ENCODE measurements at places on chromosomes 11 and 22.
A peak's percentile ranks its signal among the peaks of the same experiment; 100 is the strongest.

DNA sequence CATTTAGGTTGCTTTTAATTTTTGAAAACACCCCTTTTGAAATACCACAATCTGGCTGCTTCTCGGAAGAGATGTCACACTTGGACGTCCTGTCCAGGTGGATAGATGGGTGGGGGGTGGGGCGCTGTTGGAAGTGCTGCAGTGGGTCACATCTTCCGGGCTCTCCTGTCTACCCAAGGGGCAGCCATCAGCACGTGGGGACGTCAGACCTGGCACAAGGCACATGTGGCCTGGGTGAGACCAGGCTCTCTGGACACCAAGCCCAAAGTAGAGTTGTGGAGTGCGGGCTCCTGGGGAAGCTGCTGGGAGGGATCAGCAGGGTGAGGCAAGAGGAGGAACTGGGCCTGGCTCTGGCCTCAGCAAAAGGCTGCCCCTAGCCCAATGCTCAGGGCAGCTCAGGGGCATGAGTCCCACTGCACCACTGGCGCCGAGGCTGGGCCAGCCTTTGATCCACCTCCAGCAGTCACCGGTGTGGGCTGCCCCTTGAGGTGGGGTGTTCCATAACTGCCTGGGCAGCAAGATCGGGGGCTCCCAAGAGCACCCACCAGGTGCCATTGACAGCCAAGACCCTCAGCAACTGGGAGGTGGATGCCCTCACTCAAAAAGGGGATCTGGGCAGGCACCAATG lies 68.6 kb upstream of the CCND1 start:
- no peak for DNase-seq

DNA sequence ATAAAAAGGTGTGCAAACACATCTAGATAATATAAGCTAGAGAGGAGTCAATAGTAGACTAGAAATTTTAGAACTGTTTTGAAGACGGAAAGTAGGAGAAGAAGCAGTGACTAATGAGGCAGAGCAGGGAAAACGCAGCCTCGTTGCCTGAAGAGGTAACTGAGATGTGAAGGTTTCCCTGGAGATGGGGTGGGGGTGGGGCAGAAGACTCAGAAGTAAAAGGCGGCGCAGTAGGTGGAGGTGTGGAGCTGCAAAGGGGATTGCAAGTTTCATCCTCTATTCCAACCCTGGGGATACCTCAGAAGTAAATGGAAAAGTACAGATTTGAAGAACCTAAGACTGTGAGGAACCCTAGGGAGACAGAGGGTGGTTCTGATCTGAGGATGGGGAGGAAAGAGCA lies 109.5 kb downstream of the TMPRSS5 start:
- no peak for DNase-seq

DNA sequence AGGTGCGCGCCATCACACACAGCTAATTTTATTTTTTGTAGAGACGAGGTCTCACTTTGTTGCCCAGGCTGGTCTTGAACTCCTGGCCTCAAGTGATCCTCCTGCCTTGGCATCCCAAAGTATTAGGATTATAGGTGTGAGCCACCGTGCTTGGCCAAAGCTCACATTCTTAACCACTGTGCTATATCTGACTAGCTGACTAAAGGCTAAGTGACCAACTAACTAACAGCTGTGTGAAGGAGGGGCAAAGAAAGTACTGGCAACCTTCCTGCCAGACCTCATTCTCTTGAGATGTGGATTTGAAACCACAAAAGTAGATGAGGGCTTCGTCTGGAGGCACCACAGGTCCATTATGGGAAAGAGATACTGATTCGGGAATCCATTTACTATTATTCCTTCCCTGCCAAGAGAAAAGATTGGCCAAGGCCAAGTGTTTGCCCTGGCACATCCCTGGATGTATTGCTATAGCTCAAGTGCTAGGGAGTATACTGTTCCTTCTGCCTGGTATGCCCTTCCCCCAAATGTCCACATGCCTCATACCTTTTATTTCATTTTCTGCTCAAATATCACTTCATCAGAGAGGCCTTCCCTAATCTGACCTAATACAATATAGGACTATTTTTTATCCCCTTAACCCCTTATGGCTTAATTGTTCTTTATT lies 52.7 kb upstream of the RRM1 start:
- no peak for DNase-seq

GRCh38 chr11:101931692-101932091 lies 15.4 kb upstream of the ANGPTL5 start:
- no peak for DNase-seq

DNA sequence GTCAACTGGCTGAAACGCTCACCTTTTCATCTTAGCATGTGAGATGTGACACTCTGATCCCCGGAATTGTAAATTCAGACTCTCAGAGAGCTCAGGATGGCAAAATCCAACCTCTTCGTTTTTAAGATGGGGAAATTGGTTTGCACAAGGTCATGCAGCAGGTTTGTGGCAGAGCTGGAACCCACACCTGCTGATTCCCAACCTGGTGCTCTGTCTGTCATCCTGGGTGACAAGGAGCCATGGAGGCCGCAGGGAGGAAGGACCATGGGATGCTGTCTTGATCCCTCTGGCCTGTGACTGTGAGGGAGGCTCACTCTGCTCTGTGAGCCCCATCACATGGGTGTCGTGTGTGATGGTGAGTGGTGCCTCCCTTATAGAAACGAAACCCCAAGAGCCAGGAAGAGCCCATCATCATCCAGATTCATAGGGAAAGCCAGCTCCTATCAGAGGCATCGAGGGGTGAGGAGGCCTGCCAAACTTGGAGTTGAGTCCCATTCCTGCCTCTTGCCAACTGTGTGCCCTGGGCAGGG lies 87.4 kb upstream of the SYT13 start:
- DNase-seq, result no peak

- DNase-seq, result peak; percentile 63
Observed at GRCh38 chr11:2991452-2992233, 486 bp downstream of the NAP1L4 start.

GRCh38 chr11:73116636-73117035 lies 25.5 kb downstream of the FCHSD2 start:
- DNase-seq, result no peak

DNA sequence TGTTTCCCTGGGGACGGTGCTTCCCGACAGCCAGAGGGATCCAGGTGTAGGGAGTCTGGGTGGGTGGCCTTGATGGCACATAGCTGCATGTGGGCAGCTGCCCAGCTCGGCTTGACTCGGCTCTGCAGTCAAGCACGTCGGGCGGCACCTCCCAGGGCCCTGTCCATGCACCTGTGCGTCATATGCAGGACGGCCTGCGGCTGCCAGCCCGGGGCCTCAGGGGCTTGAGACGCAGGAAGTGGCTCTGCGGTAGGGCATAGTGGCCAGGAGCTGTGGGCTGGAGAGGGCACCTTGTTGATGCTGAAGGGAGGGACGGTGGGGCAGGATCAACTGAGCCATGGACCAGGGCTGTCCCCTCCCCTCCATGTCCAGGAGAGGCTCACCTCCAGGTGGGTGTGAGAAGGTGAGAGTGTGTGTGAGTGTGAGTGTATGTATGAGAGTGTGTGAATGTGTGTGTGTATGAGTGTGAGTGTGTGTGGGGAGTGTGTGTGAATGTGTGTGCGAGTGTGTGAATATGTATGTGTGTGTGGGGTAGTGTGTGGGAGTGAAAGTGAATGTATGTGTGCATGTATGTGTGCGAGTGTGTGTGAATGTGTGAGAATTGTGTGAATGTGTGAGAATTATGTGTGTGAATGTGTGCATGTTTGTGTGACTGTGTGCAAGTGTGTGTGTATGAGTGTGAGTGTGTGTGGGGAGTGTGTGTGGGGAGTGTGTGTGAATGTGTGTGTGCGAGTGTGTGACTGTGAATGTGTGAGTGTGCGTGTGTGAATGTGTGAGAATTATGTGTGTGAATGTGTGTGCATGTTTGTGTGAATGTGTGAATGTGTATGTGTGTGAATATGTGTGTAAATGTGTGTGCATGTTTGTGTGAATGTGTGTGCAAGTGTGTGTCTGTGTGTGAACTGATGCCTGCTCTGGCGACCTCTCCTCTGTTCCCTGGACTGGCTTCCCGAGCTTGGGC lies 5.7 kb upstream of the SUN2 start:
- DNase-seq, result no peak

GRCh38 chr11:45794169-45794568 lies 10.8 kb upstream of the SLC35C1 start:
- DNase-seq, result no peak

GRCh38 chr22:37007651-37008050 lies 11.6 kb downstream of the TST start:
- DNase-seq, result no peak

DNA sequence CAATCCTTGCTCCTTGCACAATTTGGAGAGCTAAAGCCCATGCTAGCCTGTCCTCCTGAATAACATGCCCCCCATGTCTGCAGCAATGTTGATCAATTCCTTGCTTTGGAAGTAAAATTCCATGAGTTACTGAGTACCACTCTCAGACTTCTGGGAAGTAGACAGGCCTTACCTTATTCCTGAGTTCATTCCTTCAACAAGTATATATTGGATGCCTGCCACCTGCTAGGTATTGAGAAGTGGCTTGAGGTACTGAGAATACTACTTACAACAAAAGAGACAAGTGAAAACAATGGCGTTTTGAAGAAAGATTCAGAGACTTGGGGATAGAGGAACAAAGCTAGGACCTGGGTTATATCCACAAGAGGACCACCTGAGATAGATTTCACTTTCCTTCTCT lies 12.4 kb downstream of the PATE2 start:
- no peak for DNase-seq

GRCh38 chr11:77201991-77202841 lies 74.2 kb downstream of the MYO7A start:
- DNase-seq, result peak; percentile 11

GRCh38 chr11:271319-271715 lies 6.9 kb upstream of the NLRP6 start:
- DNase-seq, result no peak

DNA sequence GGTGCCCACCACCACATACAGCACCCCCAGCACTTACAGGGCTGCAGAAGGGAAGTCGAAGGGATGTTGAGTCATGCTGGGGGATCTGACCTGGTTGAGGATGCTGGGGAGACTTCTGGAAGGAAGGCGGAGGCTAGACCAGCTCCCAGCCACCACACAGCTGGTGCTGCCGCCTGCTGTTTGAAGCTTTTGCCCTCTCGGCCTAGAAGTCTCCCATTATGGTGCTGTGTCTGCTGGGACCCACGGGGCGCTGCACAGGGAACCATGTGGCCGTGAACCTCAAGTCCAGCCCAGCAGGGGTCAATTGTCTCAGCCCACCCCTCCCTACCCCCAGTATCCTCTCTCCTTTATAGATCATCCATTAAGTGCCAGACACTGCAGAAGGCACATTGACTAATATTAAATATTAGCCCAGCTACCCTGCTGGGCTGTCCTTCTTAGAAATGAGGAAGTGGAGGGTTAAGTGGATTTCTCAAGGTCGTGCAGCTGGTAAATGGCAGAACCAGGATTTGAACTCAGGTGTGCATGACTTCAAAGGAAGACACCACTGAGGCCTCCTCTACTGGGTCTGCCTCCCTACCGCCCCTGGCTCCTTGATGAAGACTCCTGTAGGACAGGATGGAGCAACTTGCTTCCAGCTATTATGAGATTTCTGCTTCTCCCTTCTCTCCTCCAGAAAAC lies 49.7 kb downstream of the CYTH4 start:
- DNase-seq, result no peak

DNA sequence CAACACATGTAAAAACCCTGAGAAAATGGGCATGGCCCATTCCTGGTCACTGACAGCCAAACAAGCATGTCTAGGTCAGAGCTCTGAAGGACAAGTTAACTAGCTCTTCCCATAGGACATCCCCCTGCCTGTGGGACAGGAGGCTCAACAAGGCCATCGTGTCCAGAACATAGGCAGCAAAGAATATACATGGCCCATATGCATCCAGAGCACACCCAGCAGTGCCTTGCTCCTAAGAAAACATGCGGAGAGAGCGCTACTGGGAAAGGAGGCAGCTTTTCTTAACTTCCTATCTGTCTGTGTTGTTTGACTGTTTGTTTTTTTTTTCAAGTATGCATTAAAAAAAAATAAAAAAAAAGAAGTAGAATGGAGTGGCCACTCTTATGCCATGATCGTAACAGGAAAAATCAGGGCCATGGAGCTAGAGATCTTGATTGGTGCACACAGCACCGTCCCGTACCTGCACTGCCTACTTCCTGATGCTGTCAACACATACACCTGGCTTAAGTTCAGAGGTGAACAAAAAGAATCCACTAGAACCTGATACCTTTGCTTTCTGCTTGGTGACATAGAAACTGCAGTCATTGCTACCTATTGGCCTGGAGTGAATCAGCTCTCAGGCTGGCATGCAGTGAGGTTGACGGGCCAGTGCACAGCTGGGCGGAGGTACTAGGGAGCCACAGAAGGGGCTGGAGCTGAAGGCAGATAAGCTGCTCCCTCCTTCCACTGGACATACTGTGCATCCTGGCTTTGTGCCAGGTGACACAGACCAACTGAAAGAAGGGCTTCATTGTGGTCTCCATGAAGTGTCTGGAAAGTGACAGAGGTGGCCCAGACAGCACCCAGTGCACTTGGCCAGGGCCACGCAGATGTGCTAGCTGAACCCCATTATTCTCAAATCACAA lies 11.9 kb downstream of the UFD1 start:
- DNase-seq, result no peak

- no peak for DNase-seq
Observed at GRCh38 chr22:30089655-30089974, 9.4 kb downstream of the HORMAD2 start.

GRCh38 chr11:73795925-73796632 lies 8.4 kb downstream of the MRPL48 start:
- DNase-seq, result no peak

DNA sequence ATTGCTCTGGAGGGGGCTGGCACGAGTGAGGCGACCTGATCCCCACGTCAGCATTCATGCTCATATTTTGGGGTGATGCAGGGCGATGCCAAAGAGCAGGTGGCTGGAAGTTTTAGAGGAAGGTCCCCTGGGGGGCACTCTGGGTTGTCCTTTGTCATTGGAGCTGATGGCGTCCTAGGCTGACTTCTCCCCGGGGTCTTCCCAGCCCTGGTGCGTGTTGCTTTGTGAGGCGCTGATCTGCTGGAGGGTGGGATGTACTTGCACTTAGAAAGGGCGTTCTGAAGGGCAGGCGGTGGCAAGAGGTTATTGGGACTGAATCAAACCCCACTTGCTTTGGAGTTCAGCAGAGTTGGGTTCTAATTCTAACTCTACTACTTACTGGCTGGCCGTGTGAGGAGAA lies 313.3 kb downstream of the NTM start:
- no peak for DNase-seq

DNA sequence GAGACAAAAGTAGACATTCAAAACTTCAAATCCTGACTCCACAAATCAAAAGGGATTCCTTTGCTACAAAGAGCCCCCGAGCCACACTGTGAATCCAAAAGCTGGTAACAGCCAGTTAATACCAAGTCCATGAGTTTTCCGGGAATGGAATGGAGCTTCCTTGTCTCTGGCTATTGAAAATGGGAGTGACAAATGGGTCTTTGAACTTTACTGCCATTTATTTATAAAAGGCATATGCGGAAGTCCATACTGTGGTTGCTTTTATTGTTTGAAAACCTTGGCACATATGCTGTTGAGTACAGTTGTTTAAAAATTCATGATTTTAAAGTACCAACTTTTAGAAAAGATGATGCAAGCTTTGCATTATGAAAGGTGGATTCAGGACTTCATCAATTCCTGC lies 206.2 kb upstream of the NARS2 start:
- DNase-seq, result no peak

- DNase-seq, result peak; percentile 48
Observed at GRCh38 chr11:61345954-61346843, 13.2 kb downstream of the TKFC start.
